Stimulated activated naive CD8-positive, alpha-beta T cell treated with anti-CD3 and anti-CD28 coated beads, Interleukin-15, Interleukin-2, amounts not matched to agents 100 U/mL and 50 U/mL, for 24 hours (primary cell): ENCODE measurements at places on chromosomes 5 and 9.
A peak's percentile ranks its signal among the peaks of the same experiment; 100 is the strongest.

GRCh38 chr9:16484180-16484579 lies 386.3 kb downstream of the BNC2 start:
- DNase-seq: no peak

GRCh38 chr5:79151942-79152671 lies 40.5 kb downstream of the BHMT start:
- no peak for DNase-seq

- no peak for DNase-seq
These were observed 716.4 kb downstream of the SEMA5A start for GRCh38 chr5:8829323-8830029.

- peak; percentile 80 for DNase-seq
These were observed 45.4 kb upstream of the ZFR start for GRCh38 chr5:32489791-32490562.

DNA sequence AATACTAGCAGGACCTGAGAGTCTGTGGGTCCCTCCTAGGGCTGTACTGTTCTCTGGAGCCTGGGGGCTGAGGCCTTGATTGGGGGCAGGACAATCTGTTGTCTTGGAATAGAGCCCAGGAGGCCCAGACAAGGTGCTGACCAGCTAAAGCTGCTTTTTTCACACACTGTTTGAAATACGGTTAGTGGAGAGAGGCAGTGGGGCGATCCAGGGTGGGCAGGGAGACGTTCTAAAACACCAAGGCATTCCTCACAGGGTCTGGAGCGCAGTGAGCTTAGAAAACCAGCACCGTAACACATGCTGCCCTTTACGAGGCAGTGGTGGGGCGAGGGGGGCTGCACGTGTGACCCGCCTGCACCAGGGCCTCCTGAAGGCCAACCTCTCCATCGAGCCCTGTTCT lies 55.1 kb downstream of the EHMT1 start:
- no peak for DNase-seq

GRCh38 chr9:76459694-76460635 lies 983 bp downstream of the GCNT1 start:
- DNase-seq: no peak

DNA sequence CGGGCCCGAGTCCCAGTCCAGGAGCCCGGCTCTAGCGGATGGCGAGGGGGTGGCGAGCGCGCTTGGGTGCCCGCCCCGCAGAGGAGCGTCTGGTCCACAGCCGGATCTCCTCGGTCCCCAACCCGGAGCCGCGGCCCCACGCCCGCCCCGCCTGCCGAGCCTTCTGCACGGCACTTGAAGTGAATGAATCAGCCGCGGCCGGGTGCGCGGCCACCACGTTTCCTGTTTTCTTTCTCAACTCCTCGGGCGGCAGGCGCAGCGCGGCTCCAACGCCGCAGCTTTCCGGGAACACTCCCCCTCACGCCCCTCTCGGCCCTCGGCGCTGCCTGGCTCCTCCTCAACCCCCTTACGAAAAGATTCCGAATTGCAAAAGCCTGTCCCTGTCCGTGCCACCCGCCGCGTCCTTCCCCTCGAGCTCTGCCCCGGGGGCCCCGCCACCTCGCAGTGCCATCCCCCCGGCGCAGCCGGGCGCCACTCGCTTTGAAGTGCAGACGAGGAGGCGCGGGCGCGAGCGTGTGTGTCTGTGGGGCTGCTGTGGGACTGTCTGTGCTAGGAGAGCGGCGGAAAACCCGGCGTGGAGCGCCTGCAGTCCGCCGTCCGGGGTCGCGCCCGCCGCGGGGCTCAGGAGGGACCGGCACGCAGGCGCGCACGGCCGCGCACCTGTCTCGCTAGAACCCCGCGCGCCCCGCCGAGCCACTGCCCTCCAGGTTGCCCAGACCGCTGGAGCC lies 456.6 kb downstream of the RAB3C start:
- peak; percentile 87 for DNase-seq

GRCh38 chr9:84587153-84587552 lies 82.4 kb upstream of the NTRK2 start:
- no peak for DNase-seq

DNA sequence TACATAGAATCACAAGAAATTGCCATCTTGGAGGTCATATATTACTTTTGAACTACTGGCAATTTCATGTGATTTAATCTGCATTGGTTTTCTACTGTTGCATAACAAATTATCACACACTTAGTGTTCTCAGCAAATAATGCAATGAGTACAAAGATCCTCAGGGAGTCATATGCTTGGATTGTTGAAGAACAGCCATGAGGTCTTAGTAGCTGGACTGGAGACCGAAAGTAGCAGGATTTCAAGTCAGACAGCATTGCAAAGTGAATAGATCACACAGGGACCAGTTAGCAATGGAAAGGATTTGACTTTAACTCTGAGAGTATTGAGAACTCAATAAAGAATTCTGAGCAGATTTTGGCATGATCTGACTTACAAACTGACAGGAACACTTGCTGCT lies 32.2 kb upstream of the FRMD3 start:
- no peak for DNase-seq

DNA sequence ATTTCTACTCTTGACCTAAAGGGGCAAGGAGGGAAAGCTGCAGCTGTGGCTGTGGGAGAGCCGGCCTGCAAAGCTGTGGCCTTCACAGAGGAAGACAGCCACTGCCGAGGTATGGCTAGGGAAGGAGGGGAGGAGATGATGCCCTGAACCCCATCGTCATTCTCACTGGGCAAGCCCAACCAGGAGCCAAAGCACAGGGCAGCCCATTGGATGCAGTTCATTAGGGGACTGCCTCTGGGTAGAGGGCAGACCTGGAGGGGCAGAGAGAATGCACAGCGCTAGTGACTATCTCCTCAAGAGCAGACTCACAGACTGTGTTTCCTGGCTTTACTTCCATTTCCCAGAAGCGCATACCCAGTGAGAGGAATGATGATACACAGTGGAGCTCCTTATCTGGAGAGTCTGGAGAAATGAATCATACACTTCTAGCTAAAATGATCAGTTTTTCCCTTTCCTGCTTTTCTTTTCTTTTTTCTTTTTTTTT lies 47.2 kb upstream of the TTC23L start:
- no peak for DNase-seq

DNA sequence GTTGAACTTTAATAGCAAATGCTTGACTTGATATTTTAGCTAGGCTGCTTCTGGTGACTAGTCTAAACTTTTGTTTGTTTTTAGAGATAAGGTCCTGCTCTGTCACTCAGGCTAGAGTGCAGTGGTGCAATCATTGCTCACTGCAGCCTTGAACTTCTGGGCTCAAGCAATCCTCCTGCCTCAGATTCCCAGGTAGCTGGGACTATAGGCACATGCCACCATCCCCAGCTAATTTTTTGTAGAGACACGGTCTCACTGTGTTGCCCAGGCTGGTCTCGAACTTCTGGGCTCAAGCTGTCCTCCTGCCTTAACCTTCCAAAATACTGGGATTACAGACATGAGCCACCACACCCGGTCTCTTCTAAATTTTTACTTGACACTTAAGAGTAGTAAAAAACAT lies 20.7 kb downstream of the CDC37L1 start:
- DNase-seq: no peak

- no peak for DNase-seq
These were observed 290.1 kb downstream of the ADAMTS6 start for GRCh38 chr5:65191554-65192135.

DNA sequence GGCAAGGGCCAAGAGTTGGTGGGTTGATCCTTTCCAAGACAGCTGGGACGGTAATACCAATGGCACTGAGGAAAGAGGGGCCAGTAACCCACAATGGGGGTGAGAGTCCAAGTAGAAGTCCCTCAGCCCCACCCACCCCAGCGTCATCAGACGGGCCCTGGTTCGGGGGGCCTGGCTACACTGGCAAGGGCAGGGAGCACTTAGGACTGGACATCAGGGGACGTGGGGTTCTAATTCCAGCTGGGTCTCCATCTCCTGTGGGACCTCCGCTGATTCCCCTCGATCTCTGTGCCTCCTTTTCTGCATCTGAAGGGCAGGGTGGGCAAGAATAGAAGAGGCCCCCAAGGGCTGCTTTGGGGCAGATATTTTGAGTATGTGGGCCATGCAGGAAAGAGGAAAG lies 53.5 kb upstream of the FCN1 start:
- DNase-seq: no peak

DNA sequence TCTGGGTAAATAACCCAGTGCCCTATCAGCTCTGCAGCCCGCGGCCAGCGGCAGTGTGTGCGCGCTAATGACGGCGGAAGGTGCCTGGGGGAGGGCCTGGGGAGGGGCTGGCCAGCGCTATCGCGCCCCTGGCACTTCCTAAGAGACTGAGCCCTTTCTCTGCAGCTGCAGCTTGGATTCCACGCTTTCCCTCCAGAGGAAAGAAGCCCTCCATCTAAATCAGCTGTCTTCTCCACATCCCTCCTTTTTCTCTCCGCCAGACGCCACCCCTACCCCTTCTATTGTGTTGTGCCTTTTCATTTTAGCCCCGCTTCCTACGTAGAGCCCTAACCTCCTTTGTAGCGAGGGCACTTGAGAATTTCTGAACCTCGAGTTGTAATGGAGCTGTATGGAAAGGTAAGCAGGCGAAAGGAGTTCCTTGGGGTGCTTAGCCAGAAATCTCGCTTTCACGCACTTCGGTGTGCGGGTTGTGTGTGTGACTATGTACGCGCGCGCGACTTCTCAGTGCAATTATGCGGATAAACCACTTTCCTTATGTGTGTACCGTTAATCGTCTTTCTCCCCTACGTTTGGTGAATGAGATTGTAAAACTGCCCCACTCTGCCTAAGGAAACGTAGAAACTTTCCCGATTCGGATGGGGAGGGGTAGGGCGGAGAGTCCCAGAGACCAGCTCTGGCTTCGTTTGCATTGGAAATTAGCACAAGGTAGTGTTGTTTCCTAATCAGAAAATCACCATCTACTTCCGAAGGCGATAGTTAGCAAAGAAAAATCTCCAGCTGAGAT lies 664 bp upstream of the RAB3C start:
- DNase-seq: no peak

DNA sequence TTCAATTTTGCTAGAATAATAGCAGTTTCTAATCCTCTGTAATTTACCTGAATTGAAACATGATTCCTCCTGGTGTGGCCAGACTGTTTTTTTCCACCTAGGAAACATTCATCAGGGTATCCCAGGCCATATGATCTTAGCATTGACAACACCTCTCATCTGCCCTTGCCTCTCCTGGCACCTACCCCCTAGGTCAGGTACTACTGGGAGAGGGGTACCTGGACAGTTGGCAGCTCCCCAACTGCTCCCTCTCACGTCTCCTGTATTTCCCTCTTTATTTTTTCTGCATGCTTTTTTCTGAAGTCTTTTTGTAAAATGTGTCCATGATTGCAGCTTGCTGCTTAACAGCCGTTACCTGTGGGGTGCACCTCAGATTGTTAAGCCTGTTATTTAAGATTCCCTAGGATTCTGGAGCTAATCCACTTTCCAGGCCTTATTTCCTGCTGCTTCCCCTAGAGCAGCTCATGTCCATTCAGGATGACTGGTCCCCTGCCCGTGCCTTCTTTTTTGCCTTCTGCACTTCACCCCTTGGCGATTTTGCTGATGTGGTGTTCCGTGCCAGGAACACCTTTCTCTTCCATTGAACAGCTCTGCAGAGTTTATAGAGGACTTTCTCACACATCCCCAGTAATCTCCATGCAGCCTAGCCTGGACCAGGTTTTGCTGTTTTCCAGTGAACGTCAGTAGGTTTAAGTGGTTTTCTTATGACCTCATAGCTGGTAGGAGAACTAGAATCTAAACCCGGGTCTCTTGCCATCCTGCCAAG lies 33.6 kb downstream of the SNX30 start:
- no peak for DNase-seq

GRCh38 chr5:150189728-150190502 lies at the start of gene SLC6A7:
TSS of gene SLC6A7 (plus strand) at chr5:150190062. CDS start at chr5:150190328, 266 bp downstream.
- DNase-seq: no peak

DNA sequence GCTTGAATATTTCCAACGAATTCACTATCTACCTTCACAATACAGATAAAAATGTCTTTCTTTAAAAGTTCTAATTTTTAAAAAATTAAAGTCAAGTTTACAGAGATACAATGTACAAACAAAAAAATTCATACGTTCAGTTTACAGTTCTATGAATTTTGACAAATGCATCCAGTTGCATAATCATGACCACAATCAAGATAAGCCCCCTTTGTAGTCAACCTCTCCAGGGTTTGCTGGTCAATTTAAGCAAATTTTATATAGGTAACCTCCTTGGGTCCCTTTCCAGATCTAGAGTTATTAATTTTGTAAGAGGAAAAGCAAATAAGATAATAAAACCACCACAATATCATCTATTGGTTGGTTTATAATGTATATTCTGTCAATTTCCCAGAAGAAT lies 76.3 kb downstream of the MRPS27 start:
- DNase-seq: no peak

- DNase-seq: no peak
These were observed 5.8 kb upstream of the TERT start for GRCh38 chr5:1300581-1301083.

DNA sequence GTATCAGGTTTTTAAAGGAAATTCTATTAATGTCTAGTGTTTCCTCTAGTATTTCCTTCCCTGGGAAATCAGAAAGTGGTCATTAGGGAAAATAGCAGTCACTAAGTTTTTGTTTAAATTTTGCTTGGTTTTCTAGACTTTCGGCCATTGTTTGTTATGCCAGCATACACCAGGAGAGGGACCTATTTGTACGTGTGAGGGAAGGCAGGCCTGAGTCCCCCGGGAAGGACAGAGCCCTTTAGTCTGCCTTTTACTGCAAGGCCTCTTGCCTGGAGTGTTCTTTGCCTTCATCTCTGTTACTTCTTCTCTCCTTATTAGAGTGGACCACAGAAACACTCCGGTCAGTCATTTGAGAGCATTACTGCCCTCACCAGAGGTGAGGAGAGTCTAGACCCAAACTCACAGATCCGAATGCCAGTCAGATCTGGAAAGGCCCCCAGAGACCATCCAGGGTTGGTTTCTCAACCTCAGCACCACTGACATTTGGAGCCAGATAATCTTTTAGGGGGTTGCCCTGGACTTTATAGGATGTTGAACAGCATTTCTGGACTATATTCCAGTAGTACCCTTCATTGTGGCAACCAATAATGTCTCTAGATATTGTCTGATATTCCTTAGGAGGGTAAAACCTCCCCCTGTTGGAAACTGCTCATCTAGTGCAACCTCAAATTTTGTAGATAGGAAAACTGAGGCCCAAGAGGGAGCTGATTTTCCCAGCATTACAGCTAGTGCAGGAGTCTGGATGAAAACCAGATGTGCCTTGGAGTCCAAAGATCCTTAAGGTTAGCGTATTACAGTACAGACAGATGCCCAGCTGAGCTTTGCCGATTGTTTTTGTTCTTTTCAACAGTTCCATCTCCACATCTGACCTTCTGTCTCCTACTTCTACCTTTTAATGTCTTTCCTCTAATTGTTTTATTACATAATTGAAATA lies 93.0 kb upstream of the NIPAL4 start:
- no peak for DNase-seq
